ENCODE measurements at places on chromosomes 7 and 10. TPM values are rescaled to one million over a fixed set of nuclear protein-coding genes. Genes with fewer than 3 reads are reported as not detected.

GRCh38 chr7:89773611-89774010 lies 380.7 kb upstream of the STEAP1 start:
- no peak for DNase-seq

DNA sequence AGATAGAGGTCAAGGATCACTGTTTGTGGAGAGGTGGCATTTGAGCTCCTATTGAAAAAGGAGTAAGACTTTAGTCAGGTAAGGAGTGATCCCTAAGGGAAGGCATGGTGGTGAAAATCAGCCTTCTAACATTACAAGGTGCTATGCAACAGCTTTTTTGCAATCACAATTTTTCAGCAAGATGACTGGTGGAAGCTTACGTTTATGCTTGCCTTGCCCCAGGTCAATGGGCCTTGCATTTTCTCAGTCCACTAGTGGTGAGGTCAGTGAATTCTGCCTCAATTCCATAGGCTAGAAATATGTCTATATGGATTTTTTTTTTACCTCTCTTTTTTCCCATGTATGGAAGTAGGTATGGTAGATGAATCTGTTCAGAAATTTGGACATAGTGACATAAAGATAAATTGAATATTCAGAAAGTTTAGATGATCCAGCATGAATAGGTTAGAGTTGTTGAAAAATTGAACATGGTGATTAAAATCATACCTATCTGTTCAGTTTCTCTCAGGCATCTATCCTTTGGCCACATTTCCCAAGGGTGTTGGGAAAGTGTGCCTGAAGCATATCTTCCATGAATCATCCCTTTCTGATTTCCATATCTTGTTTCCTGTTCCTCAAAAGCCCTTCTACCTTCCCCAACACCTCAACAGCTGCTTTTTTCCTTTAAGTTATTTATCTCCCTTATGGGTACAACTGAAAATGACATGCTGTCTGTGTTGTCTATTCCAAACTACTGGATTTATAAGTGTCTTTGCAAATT lies 71.9 kb upstream of the PTPRZ1 start:
- DNase-seq, result no peak

The TMEM236 gene
- not detected for polyA plus RNA-seq

- DNase-seq, result no peak
Measured at GRCh38 chr7:27144781-27145164, 1.3 kb upstream of the HOXA5 start.

The HOXA10 gene
- polyA plus RNA-seq, result 27.1 TPM

The TRIL gene
- 0.08 TPM for polyA plus RNA-seq

GRCh38 chr10:5512881-5513612 lies 11.7 kb upstream of the CALML3 start:
- no peak for DNase-seq

DNA sequence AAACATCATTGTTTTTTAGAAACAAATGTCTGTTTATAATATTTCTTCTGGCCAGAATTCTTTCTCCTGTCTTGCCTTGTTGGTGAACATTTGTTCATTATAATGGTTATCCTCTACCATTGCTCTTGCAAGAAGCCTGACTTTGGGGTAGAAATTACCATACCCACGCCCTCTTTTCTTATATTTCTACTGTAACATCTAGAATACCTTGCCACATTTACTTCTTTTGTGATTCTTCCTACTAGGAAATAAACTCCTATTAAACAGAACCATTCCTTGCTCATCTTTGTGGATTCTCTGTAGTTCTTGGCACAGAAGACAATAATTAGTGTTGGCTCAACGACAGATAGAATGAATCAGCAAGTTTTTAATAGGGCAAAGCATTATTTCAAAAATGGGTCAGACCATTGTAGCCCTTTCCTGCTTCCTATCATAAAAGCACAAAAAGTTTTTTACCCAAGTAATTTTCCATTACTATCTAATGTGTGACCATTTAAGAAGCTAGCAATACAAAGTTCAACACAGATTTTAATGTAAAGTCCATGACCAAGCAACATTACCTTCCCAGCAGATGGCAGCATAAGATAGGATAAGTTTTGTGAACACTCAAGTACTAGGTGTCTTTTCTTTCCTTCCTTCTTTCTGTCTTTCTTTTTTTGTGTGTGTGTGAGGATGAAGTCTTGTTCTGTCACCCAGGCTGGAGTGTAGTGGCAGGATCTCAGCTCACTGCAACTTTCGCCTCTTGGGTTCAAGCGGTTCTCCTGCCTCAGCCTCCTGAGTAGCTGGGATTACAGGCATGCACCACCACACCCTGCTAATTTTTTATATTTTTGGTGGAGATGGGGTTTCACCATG lies 270.4 kb downstream of the HGF start:
- DNase-seq, result peak; percentile 82

DNA sequence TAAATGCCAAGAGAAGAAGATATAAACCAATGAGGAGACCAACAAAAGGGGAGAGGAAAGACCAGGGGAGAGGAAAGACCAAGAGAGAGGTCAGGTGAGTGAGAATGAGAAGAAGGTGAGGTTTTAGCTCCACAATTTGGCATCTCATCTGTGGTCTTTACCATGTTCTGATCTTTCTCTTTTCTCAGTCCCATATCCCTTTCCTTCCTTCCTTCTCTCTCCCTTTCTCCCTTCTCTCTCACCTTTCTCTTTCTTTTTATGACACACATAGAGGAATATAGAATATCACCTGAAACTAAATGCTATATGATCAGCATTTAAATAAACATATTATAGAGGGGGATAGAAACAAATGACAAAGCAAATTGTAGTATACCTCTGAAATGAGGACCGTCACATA lies 57.4 kb downstream of the ATE1 start:
- DNase-seq, result no peak

DNA sequence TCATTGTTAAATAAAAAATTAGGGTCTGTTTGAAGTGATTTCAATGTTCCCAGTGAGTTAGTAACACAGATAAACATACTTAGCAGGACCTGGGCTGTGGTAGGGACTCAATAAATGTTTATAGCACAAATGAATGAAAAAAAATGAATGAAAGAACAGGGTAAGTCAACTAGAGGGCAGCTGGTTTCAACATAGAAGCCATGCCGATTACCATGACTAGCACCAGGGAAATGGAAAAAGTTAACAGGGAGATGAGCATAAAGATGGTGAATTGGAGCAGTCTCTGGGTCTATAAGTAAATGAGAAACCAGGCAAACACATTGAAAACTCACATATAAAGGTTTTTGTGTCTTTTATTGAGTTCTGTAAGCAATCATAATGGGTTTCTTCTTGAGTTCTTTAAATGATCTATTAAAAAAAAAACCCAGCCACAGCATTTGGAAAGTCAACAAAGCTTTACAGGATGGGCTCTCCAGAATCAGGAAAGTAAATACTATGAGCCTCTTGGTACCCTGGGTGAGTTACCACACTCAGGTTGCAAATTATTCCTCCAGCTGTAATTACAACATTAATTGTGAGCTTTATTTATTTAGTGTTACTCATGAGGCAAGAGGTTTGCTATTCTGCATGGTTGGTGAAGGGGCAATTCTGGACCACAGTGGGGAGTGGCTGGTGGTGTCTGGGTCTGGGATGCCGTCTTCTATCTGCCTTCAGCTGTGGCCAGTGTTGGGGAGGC lies 46.1 kb upstream of the MTPN start:
- DNase-seq, result no peak

The FOXI2 gene
- polyA plus RNA-seq, result not detected

DNA sequence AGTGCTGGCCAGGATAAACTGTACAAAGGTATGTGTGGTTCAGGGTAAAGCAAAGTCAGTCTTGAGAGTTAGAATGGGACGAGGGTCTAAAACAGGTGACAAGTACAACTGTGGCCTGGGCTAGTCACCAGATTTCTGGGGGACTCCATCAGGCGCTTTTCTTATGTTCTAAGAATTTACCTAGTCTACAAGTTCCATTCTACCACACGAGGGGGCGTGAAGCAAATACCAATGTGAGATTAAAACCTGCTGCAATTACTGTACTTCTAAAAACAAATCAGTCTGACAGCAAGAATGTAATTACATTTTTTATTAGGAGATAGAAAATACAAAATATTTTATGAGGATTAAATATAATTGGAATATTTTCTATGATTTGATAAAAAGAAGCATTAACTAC lies 146.5 kb downstream of the ALOX5 start:
- no peak for DNase-seq

DNA sequence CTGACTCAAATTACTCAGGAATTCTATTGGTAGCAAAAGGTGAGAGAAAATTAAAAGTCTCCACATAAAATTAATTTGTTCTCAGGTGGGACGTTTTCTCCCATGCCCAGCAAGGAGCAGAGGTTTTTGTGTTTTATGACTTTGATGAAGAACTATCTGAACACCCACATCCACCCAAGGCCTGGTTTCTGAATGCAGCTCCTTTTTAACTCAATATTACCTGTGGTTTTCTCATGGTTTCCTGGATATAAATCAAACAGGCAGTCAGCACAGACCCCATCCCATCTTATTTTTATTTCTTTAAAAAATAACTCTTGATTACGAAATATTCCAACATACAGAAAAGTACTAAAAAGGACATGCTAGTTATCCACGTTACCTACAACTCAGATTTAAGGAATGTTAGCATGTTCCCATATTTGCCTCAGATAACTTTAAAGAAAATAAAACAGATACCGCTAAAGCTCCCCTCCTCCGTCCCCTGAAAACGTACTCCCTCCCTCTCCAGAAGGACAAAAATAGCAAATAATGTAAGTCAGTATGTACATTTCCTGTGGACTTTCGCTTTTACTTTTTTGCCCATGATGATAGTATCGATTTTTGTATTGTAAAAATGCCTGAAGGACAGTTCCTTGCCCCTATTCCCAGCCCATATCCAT lies 43.4 kb downstream of the GLI3 start:
- no peak for DNase-seq

- DNase-seq, result no peak
Measured at GRCh38 chr10:8049865-8050555, 4.5 kb upstream of the GATA3 start.

GRCh38 chr7:43792471-43793150 lies 34.1 kb downstream of the BLVRA start:
- DNase-seq, result no peak

The FXYD4 gene
- not detected for polyA plus RNA-seq

- DNase-seq, result no peak
Measured at GRCh38 chr10:2885288-2886278, 181.8 kb upstream of the PFKP start.

DNA sequence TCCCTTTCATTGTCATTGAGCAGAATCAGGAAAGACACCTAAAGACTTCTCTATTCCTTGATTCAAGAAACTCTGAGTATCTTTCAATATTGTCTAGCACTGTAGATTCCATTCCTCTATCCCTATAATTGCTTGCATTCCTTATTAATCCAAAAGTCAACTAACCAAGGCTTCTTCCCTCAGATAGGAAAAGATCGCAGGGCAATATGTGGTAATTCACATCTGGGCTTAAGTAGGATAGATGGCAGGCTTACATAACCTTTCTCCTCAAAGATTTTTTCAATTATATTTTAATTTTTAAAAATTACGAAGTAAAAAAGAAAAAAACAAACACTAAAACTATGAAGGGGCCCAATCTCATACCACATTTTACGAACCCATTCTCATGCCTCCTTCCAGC lies 7.1 kb upstream of the ARHGAP21 start:
- DNase-seq, result no peak

DNA sequence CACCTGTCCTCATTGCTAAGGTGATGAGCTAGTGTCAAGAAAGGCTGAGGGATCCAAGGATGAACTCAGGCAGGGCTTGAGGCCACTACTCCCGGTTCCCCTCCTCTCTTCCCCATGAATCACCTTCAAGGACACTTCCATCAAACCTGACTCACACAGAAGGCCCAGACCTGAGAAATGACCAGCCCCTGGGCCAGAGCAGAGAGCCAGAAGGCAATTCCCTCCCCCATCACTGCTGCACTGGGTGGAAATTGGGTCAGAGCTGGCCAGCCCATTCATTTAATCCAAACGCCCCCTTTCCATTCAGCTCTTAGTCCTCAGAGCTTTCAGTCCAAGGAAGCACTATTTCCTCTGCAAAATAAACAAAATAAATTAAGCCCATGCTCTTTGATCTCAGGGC lies 182.0 kb downstream of the KCNMA1 start:
- DNase-seq, result peak; percentile 58

- no peak for DNase-seq
Measured at GRCh38 chr7:152366662-152367061, 69.1 kb downstream of the KMT2C start.

DNA sequence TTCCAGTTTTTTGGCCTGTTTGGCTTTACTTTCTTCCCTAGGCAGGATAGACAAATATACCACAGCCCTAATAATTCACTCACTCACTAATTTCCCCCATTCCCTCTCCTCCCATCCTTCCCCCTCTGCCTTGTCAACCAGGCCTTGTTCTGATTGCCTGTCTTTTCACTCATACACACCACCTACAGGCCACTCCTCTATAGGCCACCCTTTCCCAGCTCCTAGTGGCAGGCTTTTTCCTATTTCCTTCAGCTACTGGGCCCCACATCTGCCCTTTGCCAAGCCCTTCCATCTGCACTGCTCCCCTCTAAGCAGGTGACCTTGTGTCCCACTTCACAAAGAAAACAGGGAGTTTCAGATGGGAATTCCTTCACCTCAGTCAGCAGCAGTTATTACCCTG lies 59.8 kb upstream of the MSRB2 start:
- DNase-seq, result peak; percentile 3

All from GM23248 (cell line).